ENCODE measurements at places on chromosomes 11 and 22.

DNA sequence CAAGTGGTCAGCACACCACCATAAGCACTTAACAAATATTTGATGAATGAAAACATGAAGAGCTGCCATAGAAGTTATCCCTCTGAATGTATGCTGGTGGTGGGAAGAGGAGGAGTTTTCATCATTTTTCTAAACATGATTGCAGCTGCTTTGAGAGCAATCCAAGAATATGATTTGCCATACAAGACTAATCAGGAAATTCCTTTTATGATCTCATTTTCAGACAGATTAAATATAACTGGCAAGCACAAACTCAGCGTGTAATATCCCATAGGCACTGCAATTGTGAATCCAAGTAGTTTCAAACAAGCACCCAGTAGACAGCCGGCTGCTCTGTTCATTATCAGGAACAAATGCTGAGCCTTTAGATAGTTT is 505.7 kb upstream of the LUZP2 start:
- DNase-seq = no peak

GRCh38 chr11:60951606-60951903 is 421 bp downstream of the SLC15A3 start:
- DNase-seq = no peak

DNA sequence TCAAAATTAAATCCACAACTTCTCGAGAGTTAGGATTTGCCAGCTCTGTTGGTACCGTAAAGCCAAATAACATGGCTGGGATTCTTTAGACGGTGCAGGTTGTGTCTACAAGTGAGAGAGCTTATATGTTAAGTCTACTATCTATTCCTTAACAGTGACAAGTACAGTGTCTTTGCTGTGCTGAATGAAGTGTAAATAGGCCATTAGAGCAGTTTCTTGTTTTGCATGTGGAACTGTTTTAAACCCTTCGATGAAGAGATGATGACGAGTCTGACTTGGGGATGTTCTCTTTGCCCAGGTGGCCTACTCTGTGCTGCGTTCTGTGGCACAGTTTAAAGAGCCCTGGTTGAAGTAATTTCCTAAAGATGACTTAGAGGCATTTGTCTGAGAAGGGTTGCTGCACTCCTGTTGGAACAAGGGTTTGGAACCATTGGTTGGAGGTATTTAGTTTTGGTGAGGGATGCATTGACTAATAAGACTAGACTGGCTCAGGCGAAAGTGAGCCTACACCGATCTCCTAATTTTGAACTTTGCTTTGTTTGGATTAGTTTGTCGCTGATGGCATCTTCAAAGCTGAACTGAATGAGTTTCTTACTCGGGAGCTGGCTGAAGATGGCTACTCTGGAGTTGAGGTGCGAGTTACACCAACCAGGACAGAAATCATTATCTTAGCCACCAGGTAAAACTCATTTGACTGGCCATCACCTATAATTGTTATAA is 988 bp downstream of the RPS3 start:
- no peak for DNase-seq

GRCh38 chr11:43542750-43543712 is 137.5 kb upstream of the HSD17B12 start:
- no peak for DNase-seq

- DNase-seq = no peak
These were observed 12.1 kb upstream of the APOA1 start for GRCh38 chr11:116849486-116849885.

DNA sequence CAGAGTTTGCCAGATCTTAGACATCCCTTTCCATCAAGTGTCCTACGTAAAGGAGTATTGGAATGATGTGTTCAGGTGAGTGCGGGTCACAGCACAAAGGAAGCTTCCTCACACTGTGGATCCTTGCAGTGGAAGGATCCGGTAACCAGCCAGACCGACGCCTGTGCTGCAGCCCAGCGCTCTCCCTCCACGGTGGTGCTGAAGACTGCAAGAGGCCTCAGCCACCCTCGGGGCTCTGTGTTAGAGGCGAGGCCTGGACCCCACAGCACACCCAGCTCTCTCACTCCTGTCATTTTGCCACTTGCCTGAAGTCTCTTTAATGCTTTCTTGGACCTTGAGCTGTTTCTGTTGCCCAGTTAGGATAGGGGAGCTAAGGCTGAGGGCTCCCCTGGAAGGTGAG is 2.4 kb downstream of the TRMU start:
- DNase-seq = no peak
